Fibroblast of lung (primary cell): ENCODE measurements at places on chromosomes 7 and 10. TPM values are rescaled to one million over a fixed set of nuclear protein-coding genes. Genes with fewer than 3 reads are reported as not detected.

Gene INMT
- 17.5 and 75.8 TPM in 2 replicates for total RNA-seq

- DNase-seq = peak; percentile 58
These were observed 4.6 kb upstream of the NOBOX start for GRCh38 chr7:144408121-144408520.

- peak; percentile 31 for DNase-seq
These were observed 1.9 kb downstream of the ZCCHC24 start for GRCh38 chr10:79443338-79444198.

DNA sequence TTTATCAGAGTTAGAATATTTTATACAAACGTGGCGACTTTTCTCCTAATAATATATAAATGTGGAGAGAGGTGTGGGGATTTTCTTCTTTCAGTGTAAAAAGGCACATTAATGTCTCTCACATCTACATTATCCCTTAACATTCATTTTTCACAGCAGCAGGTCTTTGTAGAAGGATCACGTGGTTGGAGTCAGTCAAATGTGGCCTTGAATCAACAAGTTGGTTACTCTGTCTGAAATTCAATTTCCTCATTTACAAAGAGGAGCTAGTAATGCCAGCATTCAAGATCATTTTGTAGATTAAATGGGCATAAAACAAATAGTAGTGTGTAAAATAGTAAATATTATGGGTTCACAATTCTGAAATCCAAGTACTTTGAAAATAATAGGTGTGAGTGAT lies 183.1 kb upstream of the SEMA3E start:
- DNase-seq = no peak

Gene SP8
- total RNA-seq = not detected in 2 replicates

DNA sequence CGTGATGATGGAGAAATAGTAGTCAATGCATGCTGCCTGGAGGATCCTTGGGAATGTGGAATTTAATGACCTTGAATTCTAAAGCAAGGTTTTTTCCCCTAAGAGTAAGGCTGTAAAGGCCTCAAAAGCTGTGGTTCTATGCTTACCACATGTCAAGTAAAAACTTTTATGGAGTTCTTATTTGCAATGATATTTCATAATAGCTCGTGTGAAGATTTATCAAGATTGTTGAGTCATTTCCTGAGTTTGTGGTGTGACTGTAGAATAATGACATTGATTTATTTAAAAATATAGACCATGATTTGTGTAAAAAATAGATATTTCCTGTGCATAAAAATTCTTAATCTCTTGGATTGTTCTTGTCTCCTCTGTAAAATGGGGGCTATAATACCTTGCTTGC lies 67.5 kb upstream of the SORCS1 start:
- no peak for DNase-seq

GRCh38 chr7:116510795-116511194 lies 11.3 kb downstream of the CAV2 start:
- DNase-seq = no peak

DNA sequence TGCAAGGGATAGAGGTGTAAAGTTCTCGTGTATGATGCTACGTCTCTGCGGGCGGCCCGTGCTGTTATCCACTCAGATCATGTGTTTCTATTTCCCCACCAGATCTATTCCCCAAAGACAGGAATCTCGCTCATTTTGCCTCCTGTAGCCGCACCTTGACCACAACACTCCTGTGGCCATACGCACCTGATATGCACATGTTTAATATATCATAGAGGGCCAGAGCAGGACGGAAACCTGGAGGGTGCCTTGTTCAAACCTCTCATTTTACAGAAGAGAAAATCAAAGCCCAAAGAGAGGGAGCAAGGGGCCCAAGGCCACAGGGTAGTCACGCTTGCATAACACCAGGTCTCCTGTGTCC lies 37.6 kb downstream of the STRA8 start:
- no peak for DNase-seq

DNA sequence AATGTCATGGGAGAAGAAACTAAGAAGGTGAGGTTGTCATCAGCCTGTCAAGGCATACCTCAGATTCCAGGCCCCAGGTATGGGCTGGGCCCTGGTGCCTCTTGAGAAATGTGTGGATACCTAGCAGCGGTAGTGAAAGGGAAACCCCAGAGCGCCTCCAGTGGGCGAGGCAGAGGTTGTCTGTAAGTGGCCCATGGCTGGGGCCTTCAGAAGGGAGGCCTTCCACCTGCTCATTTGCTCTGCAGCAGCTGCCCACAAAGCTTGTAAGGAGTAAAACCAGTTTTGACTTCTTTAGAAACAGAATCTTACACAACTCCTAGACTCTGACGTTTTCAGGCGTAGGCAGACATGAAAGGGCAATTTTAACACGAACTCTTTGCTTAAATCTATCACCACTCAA lies 509.9 kb downstream of the PARD3 start:
- DNase-seq = no peak

- no peak for DNase-seq
These were observed 135.2 kb downstream of the GPR37 start for GRCh38 chr7:124630395-124630794.

Gene HMX3
- not detected in 2 replicates for total RNA-seq

Gene OR2A5
- not detected in 2 replicates for total RNA-seq

GRCh38 chr7:158358926-158359645 lies 228.5 kb downstream of the PTPRN2 start:
- DNase-seq = no peak

- no peak for DNase-seq
These were observed 77.6 kb upstream of the MAGI2 start for GRCh38 chr7:79531116-79531515.

GRCh38 chr10:43411536-43411935 lies 2.5 kb upstream of the HNRNPF start:
- DNase-seq = no peak
